ENCODE measurements at places on chromosomes 2 and 18. TPM values are rescaled to one million over a fixed set of nuclear protein-coding genes. Genes with fewer than 3 reads are reported as not detected.

GRCh38 chr2:28538652-28539051, 42.8 kb downstream of the PLB1 start:
- DNase-seq: no peak

GRCh38 chr2:223979730-223980396, 22.6 kb downstream of the MRPL44 start:
- no peak for DNase-seq

GRCh38 chr2:229578052-229578846, 136.1 kb downstream of the DNER start:
- no peak for DNase-seq

DNA sequence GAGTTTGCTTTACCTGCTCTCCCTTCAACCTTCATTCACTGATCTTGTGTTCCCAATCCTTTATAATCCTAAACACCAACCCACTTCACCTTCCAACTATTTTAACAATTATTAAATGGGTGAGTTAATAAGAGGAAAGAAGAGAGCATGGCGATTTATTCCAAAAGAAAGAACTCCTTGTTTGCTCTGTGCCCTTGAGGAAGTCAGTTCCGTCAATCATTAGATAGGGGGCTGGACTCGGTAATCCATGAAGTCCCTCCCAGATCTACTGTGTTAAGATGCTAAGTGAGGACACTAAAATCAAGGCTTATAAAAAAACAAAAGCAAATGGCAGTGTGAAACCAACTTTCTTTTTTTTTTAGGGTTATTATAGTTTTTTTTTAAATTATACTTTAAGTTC, 589.9 kb downstream of the XIRP2 start:
- DNase-seq: no peak

DNA sequence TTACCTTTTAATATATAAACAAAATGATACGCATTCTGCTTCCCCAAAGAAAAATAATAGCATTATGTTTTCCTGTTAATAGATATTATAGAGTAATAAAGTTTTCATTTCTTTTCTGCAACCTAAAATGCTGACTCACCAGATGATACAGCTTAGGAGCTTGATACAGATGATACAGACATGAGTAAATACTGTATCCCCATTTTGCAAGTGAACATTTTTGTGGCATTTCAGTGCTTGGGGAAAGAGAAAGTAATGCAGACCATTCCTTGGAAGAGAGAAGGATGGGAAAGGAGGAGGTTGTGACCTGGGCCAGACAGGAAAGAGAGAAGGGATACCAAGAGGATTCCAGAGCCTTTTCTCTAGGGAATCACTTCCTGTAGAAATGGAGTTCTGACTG, 97.5 kb upstream of the FSHR start:
- DNase-seq: no peak

DNA sequence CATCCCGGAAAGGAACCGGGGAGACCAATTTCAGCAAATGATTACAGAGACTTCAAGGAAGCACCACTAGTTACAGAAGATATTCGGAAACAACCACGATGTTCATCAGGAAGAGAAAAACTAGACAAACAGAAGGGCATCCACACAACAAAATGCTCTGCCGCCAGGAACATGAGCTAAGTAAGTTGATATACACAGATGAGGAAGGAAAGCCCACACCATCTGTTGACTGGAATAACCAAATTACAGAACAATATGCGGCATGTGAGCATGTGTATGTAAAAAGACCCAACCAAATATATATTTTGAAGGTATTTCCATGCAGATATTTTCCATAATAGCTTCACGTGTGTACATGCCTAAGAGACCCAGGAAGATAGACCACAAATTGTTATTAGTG, 47.0 kb downstream of the ACKR3 start:
- DNase-seq: no peak

DNA sequence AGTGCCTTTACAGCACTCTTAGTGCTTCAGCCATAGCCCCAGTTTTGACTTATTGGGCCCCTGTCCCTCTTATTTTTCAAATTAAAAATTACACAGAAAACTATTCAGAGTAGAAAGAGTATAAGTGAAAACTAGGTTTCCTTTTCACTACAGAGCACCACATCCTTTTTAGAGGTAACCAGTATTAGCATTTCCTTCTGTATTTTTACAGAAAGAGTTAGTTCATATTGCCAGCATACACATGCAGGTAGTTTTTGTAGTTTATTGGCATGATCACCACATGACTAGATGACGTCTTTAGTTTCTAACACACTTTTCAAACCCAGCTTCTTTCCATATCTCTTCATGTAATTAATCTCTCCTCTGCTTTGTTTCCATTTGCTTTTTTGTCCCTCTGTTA, 66.4 kb downstream of the UBE2E3 start:
- no peak for DNase-seq

The VIL1 gene
- total RNA-seq: not detected

The WDR43 gene
- total RNA-seq: 103 TPM
